Stimulated activated CD8-positive, alpha-beta memory T cell treated with anti-CD3 and anti-CD28 coated beads, Interleukin-7, amount 100 ng/mL, for 24 hours (primary cell): ENCODE measurements at places on chromosomes 2 and 18.

DNA sequence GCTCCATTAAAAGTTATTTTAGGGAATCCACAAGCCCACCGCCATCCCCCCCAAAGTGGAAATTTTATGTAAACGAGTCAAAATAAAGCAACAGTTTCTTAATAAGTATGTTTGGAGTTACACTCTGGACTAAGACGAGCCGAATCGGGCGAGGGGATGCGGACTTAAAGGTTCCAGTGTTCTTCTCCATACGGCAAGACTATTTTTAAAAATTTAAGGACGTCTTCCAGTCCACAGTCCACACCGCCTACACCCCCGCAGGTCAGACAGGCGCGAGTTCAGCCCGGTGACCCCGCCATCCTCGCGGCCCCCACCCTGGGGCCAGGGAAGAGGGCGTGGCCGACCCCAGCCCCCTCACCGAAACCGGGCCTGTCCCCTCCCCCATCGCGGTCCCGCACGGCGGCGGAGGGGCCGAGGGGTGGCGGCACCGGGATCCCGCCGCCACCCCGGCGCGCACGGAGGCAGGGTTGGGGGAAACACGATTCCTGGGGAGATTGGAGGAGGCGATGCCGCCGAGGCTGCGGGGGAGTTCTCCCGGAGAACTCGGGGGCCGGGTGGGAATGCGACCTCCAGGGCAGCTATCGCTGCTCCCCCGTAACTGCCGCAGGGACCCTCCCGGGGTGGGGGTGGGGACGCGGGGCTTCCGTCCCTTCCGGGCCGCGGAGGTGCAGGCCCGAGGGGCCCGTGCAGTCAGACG, 24.5 kb upstream of the SMAD7 start:
- DNase-seq, result no peak

- DNase-seq, result no peak
Measured at GRCh38 chr2:236687296-236687965, 117.8 kb downstream of the ACKR3 start.

- DNase-seq, result no peak
Measured at GRCh38 chr18:32355896-32356295, 114.8 kb downstream of the GAREM1 start.

- no peak for DNase-seq
Measured at GRCh38 chr2:3485166-3485565, 34.2 kb downstream of the ADI1 start.

GRCh38 chr2:185979546-185980071, 241.0 kb downstream of the FSIP2 start:
- DNase-seq, result no peak

GRCh38 chr18:21820033-21820810, 79.6 kb downstream of the MIB1 start:
- no peak for DNase-seq

DNA sequence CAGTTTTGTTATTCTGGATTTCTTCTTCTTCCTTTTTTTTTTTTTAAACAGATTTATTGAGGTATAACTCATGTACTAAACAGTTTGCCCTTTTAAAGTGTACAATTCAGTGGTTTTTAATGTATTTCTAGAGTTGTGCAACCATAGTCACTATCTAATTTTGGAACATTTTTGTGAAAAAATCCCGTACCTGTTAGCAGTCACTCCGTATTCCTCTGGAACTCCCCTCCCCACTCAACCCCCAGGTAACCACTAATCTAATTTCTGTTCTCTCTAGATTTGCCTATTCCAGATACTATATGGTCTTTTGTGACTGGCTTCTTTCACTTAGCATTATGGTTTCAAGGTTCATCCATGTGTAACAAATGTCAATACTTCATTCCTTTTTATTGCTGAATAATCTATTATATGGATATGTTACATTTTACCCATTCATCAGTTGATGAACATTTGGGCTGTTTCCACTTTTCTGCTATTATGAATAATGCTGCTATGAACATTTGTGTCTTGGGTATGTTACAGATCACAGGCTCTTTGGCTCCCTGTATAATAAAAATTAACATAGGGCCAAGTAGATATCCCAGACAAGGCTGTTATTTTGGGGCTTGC, 21.9 kb downstream of the EHBP1 start:
- no peak for DNase-seq

GRCh38 chr2:123840574-123840973, 184.5 kb upstream of the CNTNAP5 start:
- no peak for DNase-seq

- DNase-seq, result no peak
Measured at GRCh38 chr2:8481463-8482009, 200.3 kb upstream of the ID2 start.

DNA sequence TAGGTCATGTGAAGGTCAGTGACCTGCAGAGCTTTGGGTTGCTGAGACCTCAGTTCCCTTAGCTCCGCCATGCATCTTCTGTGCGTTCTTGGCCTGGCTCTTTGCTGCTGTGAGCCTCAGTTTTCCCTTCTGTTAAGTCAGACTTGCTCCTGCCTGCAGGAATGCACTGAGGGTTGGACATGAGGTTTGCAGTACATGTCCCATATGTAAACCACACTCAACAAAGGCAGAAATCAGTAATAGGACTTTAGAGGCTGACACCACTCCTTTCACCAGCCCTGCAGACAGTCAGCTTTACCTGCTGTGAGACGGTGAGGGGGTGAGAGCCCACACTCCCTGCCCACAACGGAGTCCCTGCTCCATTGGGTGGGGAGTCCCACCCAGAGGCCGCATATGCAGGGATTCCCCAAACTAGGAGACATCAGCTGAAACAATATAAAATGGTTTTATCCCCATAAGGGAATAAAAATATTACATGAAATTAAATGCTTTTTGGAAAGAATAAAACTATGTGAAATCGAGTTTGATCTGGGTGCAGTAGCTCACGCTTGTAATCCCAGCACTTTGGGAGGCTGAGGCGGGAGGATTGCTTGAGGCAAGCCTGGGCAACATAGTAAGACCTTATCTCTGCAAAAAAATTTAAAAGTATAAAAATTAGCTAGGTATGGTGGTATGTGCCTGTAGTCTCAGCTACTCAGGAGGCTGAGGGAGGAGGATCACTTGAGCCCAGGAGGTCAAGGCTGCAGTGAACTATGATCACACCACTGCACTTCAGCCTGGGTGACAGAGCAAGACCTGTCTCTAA, 55.1 kb downstream of the MYO7B start:
- no peak for DNase-seq

GRCh38 chr2:207318181-207318628, 152.5 kb upstream of the KLF7 start:
- DNase-seq, result no peak

- DNase-seq, result no peak
Measured at GRCh38 chr2:232525791-232526371, at the start of gene CHRND. Gene CHRND, plus strand, starts transcription at chr2:232526160. Its CDS starts 56 bp downstream, at chr2:232526216.

DNA sequence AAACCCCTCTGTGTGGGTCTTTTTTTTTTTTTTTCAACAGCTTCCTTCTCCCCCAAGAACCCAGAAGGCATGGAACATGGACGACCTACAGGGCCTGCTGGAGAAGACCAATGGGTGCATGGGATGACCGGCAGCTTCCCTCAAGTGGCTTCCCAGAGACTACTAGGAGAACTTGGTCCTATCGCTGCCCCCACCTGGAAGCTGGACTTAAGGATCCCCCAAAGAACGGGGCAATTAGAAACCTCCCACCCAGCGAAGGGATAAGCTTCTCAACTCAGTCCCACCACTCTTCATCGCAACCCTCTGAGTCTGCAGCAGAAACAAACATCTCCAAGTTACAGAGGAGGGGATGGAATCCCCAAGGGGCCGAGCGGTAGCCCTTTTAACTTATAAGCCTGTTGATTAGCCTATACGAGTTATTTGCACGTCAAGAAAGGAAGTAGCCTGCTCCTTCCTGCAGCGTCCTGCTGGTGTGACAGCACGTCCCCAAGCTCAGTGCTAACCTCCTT, 1.4 kb downstream of the ACTR1B start:
- DNase-seq, result no peak

- no peak for DNase-seq
Measured at GRCh38 chr18:22865354-22866116, 67.6 kb upstream of the RBBP8 start.

DNA sequence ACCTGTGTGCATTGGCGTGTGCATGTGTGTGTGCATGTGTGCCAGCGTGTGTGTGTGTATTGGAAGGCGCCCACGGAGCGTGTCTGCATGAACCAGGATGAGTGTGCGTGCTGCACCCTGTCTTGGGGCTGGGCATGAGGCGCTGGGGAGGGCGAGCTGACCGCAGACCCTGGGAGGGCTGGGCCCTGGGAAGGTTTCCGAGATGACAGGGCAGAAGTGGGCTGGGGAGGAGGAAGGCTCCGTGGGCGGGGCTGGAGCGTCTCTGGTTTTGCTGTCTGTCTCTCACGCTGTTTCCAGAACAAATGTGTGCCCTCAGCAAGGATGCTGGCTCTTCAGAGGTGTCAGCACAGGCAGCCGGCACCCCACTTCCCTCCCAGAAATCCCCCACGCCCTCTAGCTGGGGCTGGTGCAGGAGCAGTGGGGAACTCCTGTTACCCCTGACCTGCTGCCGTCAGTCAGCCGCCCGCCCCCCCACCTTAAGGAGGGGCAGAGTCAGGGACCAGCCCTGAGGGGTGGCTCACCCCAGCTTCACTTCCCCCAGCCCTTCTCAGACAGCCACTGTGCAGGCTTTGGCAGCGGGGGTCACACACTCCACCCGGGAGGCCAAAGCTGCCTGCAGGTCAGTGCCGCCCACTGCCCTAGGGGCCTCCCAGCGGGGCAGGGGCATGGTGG, at the start of gene GPR35:
Gene GPR35, plus strand, starts transcription at position 531 of the 672 bp plus-strand sequence. CDS start 4,473 bp downstream, outside the sequence.
- DNase-seq, result peak; percentile 42

- DNase-seq, result no peak
Measured at GRCh38 chr2:60100034-60100433, 453.4 kb downstream of the BCL11A start.

- no peak for DNase-seq
Measured at GRCh38 chr2:171706152-171706803, 19.0 kb downstream of the DYNC1I2 start.

- DNase-seq, result no peak
Measured at GRCh38 chr18:23906658-23907057, 107.9 kb upstream of the TTC39C start.

GRCh38 chr18:73461780-73462059, 593.9 kb upstream of the NETO1 start:
- DNase-seq, result no peak

DNA sequence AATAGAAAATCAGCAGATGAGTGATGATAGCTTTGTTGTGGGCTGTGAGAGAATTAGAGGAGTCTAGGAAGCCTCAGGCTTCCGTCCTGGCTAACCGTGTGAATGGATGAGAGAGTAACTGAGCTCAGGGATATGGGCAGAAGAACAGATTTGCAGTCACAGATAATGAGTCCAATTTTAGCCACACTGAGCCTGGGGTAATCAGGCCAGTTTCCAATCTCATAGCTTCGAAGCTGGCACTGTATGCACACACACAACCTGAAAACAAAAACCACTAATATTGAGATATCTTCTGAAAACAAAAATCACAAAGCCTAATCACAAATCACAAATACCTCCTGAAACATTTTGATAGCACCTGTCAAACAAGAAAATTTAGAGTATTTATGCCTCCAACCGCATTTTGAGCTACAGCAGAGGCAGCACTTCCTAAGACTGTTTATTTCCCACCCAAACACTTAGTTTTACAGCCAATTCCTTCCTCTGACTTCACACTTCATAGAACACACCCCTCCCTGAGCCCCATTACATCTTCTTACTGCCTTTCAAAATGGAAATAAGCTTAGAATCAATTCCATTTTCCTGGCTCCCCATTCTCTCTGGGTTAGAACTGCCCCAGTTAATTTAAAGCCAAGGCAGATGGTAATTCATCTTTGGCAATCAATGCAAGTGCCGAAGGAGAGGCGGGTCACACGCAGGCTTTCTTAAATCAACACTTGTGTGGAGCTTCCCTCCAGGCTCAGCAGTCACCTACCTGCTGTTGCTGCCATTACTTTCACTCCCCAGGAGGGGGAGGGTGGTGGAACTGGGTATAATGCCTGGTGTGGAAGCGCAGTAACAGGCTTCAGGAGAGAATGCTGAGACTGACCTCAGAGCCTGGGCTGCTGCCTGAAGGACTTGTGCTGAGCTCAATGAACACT, 18.9 kb downstream of the TTR start:
- DNase-seq, result no peak

- DNase-seq, result no peak
Measured at GRCh38 chr18:32975163-32975436, 202.3 kb upstream of the KLHL14 start.

- DNase-seq, result no peak
Measured at GRCh38 chr2:105330681-105331375, 1.3 kb upstream of the TGFBRAP1 start.

- DNase-seq, result no peak
Measured at GRCh38 chr2:29281916-29282247, 166.7 kb downstream of the CLIP4 start.

DNA sequence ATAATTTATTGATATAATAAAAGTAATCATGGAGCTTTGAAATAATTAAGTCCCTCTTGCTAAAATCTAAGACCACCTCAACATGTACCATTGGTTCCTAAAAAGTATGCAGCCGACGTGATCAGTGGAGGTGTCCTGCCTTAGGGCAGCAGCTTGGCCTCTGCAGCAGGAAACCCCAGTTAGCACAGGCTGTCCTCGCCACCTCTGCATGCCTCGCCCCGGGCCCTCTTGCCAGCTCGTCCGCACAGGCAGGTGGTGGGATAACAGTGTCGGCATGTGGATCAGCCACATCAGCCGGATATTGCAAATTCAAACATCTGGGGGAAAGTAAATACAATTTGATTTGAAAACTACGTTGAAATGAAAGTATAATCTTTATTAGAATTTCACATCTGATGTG, 22.9 kb downstream of the COA5 start:
- DNase-seq, result no peak

- no peak for DNase-seq
Measured at GRCh38 chr18:34251919-34252318, 27.2 kb upstream of the NOL4 start.

GRCh38 chr2:101657787-101658186, 39.7 kb upstream of the MAP4K4 start:
- no peak for DNase-seq

GRCh38 chr2:233414777-233415570, 60.7 kb downstream of the DGKD start:
- no peak for DNase-seq

GRCh38 chr2:203534621-203535077, 452 bp downstream of the RAPH1 start:
- no peak for DNase-seq

GRCh38 chr2:71235930-71236587, 9.2 kb upstream of the PAIP2B start:
- no peak for DNase-seq

GRCh38 chr2:8889978-8890377, 52.6 kb upstream of the KIDINS220 start:
- no peak for DNase-seq

GRCh38 chr18:55283309-55283708, 304.7 kb downstream of the TCF4 start:
- DNase-seq, result no peak

DNA sequence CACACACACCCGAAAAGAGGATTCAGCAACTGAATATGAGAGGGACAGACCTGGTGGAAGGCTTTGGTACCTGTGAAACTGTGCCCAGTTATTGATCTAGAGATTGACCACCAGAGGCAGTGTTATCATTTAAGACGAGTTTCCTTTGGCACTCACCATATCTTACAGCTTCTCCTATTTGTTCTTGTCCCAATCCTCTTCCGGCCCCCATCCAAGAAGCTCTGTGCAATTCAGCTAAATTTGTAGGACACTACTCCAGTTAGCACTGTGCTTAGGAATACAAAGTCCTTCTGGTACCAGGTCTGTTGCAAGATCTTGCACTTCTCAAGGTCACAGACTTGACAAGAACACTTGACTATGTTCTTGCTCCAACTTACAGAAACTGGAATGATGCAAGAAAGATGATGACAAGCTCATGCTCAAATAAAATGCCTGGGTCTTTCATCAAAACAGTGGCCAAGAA, 177.7 kb downstream of the TMEM247 start:
- no peak for DNase-seq

- DNase-seq, result peak; percentile 24
Measured at GRCh38 chr2:9753276-9753600, 90.0 kb upstream of the TAF1B start.
